ENCODE measurements at places on chromosomes 12 and 14.

DNA sequence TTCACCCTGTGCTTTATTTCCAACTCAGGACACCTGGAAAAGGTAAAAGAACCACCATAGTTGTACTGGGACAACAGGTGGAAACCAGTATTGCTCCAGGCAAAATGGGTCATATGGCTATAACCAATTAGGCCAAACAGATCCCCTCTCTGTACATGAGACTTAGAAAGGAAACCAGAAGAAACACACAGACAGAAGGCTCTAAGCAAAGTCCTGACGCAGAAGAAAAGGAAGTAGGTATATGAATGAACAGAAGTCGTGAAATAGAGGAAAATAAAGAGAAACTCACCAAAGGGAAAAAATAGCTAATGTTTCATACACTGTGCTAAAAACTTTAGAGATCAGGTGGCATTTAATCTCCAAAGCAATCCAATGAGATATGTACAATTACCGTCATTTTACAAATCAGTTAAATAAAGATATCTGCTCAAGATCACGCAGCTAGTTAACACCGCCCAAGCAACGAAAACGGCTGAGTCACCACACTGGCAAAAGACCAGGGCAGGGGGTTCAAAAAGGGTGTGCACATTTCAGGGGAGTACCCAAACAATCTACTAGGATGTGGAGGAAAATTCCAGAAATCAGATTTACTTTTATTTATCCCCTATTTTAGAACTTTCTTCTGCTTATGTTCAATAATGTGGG lies 82.3 kb downstream of the ITPR2 start:
- no peak for DNase-seq

GRCh38 chr12:12582895-12583303 lies 20.2 kb upstream of the DUSP16 start:
- no peak for DNase-seq

- DNase-seq = no peak
These were observed 177.1 kb downstream of the CCDC91 start for GRCh38 chr12:28367326-28367725.

DNA sequence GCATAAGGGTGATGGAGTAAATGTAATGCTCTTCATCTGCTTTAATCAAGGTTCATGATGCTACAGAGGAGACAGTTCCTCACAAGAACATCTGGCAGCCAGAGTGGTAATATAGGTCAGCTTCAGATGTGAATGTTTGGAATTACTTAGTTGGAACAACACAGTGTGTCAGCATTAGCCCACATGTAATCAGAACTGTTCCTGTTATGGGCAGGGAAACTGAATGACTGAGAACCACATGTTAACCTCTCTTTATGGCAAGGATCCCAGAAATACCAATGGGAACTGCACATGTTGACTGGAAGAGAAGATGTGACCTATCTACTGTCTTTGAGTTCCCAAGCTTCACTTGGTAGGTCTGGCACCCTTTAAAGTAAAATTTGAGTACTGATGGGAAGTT lies 390.1 kb upstream of the PDE3A start:
- no peak for DNase-seq

DNA sequence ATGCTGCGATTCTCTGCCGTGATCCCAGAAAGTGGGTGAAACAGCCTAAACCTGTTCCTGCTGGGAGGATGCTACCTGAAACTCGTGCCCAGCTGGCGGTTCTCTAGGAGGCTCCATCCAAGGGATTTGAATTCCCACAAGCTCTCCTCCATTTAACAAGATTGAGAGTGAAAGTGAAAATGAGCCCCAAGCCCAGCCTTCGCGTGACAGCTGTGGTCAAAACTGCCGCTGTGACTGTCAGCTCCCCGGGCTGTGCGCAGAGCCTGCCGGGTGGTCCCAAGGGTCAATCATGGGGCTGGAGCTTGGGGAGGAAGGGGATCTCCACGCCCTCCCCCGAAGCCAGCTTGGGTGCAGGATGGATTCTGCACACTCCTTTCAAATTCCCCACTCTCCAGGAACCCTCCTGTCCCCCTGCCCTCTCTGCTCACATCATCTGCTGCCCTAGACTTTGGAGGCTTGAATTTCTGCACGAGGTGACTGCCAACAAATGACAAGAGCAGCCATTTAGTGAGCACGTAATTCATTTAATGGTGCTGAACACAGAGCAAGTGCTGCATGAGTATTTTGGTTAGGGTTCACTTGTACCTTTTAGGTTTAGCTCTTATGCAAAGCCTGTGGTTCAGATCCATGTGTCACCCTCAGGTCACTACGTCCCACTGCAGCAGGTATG lies 5.3 kb downstream of the ASB2 start:
- no peak for DNase-seq

DNA sequence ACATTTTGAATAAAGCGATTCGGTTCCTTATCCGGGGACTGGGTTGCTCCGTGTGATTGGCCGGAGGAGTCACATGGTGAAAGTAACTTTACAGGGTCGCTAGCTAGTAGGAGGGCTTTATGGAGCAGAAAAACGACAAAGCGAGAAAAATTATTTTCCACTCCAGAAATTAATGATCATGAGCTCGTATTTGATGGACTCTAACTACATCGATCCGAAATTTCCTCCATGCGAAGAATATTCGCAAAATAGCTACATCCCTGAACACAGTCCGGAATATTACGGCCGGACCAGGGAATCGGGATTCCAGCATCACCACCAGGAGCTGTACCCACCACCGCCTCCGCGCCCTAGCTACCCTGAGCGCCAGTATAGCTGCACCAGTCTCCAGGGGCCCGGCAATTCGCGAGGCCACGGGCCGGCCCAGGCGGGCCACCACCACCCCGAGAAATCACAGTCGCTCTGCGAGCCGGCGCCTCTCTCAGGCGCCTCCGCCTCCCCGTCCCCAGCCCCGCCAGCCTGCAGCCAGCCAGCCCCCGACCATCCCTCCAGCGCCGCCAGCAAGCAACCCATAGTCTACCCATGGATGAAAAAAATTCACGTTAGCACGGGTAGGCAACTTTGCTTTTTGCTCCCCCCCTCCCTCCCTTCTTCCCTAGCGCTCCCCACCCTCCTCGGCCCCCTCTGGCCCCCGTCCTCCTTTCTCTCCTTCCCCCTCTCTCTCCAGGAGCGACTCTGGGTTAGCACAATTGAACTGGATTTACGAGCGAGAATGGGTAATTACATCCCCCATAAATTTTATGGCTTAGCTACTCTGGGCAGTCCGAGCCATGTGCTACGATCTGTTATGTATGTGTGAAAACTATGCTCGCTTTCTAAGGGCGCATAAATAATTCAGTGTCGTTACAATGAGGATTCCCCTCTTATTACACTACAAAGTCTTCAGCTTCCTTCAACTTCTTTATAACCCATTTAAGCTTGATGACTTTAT lies at the start of gene HOXC4:
TSS of gene HOXC4 (plus strand) at position 85 of the 991 bp plus-strand sequence. CDS start at position 173, 88 bp downstream.
- no peak for DNase-seq

All from GF-D8 (cell line).